ENCODE measurements at places on chromosomes 7 and 10.

- DNase-seq = no peak
Observed at GRCh38 chr10:126198681-126199080, 189.6 kb downstream of the ADAM12 start.

DNA sequence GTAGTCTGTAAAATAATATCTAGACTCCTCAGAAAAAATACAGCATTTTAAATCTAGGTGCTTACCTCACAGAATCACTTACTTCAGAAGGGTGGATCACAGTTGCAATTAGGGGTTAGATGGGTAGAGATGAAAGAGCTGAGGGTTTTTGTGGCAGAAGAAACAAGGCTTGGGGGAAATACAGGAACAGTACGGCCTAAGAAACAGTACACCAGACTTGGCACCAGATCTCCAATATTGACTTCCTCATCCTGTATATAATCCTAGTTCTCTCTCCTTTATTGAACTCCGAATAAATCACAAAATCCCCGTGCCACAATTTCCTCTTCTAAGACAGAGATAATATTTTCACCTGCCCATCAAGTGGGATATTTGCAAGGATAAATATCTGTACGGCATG lies 14.3 kb downstream of the CEP41 start:
- no peak for DNase-seq

GRCh38 chr10:1612908-1613307 lies 124.4 kb downstream of the ADARB2 start:
- DNase-seq = no peak

DNA sequence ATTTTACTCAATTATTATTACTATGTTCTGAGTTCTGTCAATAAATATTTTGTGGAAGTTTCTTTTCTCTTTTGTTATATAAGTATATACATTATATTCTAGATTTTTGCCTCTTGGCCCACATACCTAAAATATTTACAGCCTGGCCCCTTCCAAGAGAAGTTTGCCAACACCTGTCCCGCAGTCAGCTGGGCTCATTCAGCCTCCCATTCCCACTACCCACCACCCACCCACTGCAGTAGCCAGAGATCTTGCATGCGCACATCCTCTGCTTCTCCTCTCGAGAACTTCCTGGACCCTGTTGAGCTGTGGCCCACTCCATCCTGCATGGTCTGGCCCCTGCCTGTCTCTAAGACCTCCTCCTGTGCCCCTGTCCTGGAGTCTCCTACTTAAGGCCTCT lies 33.6 kb downstream of the WIPF3 start:
- DNase-seq = no peak

DNA sequence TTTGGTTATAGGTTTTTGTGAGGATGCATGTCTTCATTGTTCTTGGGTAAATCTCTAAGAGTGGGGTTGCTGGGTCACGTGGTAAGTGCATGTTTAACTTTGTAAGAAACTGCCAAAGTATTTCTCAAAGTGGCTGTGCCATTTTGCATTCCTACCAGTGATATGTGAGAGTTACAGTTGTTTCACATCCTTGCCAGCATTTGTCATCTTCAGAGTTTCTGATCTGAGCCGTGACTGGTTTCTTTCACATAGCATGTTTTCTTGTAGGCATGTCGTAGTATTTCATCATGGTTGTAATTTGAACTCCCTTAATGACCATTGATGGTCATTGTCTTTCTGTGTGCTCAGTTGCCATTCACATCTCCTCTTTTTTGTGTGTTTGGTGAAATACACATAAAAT lies 286.0 kb downstream of the RNLS start:
- DNase-seq = no peak

GRCh38 chr7:6178298-6179029 lies 94.0 kb downstream of the CYTH3 start:
- no peak for DNase-seq

- no peak for DNase-seq
Observed at GRCh38 chr7:101985903-101986734, 168.7 kb downstream of the CUX1 start.

- no peak for DNase-seq
Observed at GRCh38 chr7:39353615-39354376, 212.4 kb upstream of the YAE1 start.

- DNase-seq = no peak
Observed at GRCh38 chr10:31157123-31158010, 125.7 kb upstream of the ZNF438 start.

GRCh38 chr7:8190119-8190895 lies 71.7 kb downstream of the ICA1 start:
- DNase-seq = peak; percentile 55

DNA sequence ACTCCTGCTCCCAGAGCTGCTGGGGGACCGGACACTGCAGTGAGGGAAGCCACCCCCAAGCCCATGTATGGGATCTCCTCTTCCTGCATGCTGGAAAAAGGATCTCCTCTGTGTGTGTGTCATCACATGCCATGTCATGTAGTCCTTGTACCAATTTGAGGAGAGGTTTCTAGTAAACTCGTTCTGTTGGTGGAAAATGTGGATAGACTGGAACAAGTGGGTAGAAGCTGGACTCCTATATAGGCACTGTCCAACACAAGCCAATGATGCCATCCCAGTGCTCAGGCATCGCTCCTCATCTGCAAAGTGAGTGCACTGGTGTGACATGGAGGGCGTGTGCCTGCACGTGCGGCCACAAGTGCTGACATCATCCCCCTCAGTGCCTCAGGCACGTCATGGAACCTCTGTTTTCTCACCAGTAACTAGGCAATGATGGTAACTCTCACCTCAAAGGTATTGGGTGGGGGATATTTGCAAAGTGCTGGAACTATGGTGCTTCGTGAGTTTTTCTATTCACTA lies 19.3 kb downstream of the MYO1G start:
- peak; percentile 65 for DNase-seq

GRCh38 chr10:86111902-86112545 lies 254.6 kb downstream of the GRID1 start:
- DNase-seq = no peak

- no peak for DNase-seq
Observed at GRCh38 chr7:92498557-92498956, 20.8 kb upstream of the ERVW-1 start.

DNA sequence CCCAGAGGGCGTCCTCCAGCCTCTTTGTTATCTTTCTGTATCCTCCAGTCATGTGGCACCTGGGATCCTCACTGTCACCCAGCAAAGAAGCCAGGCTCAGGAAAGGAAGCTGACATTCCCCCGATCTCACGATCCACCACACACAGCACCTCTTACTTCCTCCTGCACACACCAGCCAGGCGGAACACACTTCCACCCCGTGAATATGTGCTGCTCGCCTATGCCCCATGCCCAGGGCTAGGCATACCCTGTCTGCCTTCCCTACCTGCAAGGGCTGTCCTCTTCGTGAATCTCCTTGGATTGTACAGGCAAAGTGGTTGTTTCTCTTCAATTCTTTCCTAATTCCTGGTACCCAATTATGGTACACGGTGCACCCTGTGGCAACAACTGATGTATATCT lies 191.0 kb downstream of the TNS3 start:
- DNase-seq = no peak

DNA sequence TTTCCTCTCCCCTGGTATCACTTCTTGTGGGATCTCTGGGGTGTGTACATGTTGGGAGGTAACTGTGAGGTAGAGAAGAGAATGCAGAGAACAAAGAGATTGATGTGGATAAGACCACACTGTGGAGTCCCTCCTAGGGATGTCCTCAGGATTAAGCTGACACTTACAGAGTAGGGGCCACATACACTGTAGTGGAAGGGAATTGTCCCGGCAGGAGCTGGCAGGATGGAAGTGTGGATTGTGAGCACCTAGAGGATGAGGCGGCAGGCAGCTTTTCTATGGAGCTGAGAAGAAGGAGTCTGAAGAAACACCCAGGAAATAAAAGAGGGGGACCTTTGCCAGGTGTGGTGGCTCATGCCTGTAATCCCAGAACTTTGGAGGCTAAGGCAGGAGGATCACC lies 13.5 kb downstream of the AGFG2 start:
- DNase-seq = no peak

GRCh38 chr10:112287844-112288243 lies 4.6 kb downstream of the TECTB start:
- no peak for DNase-seq

GRCh38 chr7:77540402-77540822 lies 3.3 kb downstream of the PTPN12 start:
- DNase-seq = no peak

GRCh38 chr10:31149835-31150512 lies 118.3 kb upstream of the ZNF438 start:
- no peak for DNase-seq

DNA sequence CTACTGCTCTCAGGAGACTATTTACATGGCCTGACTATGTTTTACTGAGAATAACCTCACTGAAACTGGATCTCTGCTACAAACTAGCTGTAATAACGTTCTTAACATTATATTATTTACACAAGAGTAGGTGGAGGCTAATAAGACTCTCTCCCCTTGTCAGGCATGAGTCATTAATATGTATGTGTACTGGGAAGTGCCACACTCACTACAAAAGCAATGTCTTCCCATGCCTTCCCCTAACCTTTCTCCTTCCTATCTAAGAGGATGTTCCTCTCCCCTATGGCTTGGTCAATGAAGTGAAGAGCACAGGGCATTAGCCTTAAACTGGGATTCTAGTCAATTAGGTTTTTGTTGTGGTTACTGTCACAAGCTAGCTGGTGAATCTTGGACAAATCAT lies 147.9 kb downstream of the DGKB start:
- DNase-seq = no peak

DNA sequence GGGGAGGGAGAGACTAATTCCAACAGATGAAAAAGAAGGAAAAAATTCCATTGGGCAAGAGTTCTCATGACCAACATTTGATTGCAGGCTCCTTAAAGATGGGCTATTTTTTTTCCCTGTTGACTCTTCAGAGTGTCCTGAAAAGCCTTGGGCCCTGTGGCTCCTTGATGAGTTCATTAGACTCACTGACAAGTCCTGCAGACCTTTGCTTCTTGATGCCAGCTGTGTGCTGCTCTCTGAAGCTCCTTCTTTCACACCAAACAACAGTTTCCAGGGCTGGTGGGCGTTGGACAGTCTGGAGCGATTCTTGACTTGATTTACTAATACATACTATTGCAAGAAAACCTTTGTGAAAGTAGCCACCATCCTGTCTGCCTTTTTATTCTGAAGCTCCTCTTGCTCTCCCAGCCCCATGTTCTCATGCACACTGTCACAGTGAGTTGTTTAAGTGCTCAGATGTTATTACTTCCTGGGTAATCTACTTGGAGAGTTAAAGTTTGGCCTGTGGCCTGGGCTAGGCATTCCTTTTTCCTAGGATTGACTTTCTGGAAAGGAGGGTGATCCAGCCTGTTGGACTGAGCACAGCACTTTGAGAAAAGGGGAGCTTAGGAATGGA lies 250.3 kb downstream of the PTEN start:
- DNase-seq = no peak

GRCh38 chr10:654647-654996 lies 34.8 kb downstream of the DIP2C start:
- no peak for DNase-seq

GRCh38 chr10:23384364-23384763 lies 39.8 kb upstream of the C10orf67 start:
- no peak for DNase-seq

Measured in central memory CD8-positive, alpha-beta T cell (primary cell).